NCI-H187 treated with DMSO at 0.1 percent for 48 hours (cell line): ENCODE measurements at places on chromosomes 2 and 18.

DNA sequence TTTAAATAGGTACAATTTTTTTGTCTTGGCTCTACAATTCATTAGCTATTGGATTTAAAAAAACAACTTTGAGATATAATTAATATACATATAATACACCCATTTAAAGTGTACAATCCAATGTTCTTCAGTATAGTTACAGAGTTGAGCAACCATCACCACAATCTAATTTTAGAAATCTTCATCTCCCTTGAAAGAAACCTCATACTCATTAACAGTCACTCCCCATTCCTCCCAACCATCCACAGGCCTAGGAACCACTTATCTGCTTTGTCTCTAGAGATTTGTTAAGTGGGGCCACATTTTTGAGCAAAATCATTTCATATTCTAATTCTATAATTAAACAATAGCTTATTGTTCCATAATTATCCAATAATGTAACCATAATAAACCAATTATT, 32.6 kb downstream of the MRPL33 start:
- DNase-seq = no peak

DNA sequence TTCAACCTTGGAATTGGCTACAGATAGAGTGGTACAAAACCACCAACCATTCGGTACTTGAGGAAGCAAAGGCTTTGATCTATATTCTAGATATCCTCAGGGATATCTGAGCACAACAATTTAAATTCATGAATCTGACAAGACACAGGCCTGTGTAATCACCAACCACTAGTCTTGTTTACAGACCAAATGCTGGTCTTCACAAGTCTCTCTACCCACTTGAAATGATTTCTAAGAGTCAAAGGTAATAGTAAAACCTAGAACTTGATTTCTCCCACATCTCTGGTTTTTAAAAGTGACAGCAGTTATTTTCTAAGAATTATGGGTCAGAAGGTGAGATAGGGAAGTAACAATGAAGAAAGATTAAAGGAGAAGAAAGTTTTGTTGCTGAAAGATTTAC, 613.7 kb upstream of the ACVR2A start:
- no peak for DNase-seq

GRCh38 chr18:78554944-78555608, 424.5 kb upstream of the SALL3 start:
- no peak for DNase-seq

DNA sequence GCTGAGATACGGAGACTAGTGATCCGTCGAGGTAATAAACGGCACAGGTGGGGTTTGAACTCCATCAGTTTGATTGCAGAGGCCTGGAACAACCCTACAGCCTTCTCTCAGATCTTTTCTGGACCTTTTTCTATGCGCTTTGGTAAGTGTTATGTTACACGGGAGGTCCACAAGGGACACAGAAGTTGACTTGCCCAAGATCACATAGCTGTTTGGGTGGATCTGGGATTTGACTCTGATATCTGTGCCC, 1.1 kb upstream of the DNPEP start:
- DNase-seq = no peak

- no peak for DNase-seq
These were observed 45.2 kb upstream of the MAPRE3 start for GRCh38 chr2:26925100-26925791.

GRCh38 chr2:85596026-85596333, 435 bp downstream of the RNF181 start:
- no peak for DNase-seq

DNA sequence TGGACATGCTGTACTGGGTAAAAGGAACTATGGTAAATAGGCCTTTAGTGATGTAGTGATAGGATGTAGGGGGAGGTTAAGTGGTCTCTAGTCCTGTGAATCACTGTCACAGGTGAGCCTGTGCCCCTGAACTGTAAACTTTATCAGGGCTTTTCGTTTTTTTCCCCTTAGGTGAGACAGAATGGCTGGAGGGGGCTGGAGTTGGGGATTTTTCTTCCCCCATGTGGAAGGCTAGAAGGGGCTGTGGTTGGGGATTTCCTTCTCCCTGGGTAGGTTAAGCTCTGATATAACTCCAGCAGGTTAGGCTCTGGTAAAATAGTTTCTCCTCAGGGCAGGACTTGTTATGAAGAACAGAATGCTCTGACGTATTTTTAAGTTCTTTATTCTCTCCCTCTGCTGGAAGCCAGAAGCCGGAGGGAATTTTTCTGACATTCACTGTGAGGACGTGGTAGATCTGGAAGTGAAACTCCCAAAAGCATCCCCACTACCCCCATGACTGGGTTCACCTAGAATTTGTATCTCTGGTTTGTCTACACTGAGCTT, 28.5 kb downstream of the PIKFYVE start:
- no peak for DNase-seq

DNA sequence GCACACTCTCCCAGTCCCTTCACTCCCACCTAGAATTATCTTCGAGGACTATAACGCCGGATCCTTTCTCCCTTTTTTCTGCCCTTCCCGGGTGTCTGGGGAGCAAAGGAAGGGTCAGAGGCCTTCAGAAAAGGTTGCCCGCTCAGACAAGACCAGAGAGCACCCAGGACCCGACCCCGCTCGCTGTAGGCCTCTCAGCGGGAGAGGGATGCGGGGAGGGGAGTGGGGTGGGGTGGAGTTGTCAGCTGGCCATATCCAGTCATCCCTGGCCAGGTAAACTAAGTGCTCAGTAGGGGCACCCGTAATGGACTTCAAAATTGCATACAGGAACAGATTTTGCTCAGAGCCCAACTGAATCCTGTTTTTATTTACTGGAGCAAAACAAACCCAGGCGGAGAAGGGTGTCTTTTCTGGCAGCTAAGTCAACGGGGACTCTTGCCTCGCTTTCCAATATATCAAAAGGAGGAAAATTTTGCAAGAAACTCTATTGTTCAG, 65.0 kb downstream of the NOL4 start:
- DNase-seq = no peak

DNA sequence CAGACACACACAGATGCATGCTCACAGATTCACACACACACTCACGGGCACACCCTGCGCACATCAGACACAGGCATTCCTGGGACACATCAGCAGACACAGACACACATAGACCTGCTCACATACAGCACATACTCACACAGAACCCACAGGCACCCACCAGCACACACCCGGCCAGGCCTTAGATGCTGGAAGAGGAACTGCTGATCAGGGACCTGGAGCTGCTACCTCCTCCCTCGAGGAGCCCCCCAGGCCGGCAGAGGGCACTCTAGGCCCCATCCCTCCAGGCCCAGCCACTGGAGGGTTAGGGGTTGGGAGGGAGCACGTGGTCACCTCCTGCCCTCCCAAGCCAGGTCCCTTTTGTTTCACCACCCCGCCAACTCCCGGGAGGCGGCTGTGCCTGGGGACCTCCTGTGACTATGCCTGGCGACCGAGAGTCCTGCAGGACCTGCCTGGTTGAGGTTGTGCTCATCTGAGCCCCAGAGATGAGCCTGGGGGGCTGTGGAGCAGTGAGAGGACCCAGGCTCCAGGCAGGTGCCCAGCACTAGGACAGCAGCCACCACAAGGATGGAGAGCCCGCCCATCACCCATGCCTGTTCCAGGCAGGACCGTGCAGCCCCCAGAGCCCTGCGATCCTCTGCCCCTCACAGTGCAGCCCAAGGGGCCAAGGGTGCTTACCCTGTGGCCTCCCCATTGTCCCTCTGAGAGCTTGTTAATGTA, 21.0 kb upstream of the PTMA start:
- DNase-seq = no peak

GRCh38 chr2:170942615-170943014, 13.6 kb downstream of the GORASP2 start:
- DNase-seq = no peak

DNA sequence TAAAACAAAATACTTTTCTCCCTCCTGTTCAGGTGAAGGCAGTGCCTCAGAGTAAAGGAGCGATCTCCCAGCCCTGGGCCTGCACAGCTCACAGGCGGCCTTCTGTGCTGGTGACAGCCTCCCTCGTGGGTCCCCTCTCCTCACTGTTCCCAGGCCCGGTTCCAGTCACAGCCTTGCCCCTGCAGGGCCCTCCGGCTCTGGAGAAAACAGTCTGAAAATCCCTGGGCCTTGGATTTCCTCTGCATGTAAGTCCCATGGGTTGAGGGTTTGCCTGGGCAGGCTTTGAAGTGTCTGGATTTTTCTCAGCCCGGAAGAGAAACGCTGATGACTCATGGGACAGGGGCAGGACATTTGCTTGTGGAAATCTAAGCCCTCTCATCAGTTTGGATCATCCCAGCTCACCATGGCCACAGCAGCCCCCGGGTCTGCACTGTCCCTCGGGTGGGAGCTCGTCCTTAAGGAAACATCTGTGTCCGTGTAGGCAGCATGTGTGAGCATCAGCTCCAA, 186.1 kb upstream of the RAB12 start:
- DNase-seq = no peak

- no peak for DNase-seq
These were observed 22.3 kb upstream of the ATP5MC3 start for GRCh38 chr2:175203621-175204496.

GRCh38 chr18:59606193-59607077, 90.8 kb downstream of the CCBE1 start:
- DNase-seq = no peak

- DNase-seq = no peak
These were observed 71.8 kb downstream of the SH3RF3 start for GRCh38 chr2:109200616-109201464.

DNA sequence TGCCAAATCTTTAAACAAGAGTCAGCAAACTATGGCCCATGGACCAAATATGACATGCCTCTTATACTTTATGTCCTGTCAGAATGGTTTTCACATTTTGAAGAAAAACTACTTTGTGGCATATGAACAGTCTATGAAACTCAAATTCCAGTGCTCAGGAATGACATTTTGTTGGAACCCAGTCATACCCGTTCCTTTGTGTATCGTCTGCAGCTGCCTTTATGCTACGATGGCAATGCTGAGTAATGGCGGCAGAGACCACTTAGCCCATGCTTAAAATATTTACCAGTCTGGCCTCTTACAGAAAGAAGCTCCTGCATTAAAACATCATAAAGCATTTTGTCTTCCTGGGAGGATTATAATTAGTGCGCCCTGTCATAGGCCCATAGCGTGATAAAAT, 140.5 kb upstream of the FHL2 start:
- DNase-seq = no peak

DNA sequence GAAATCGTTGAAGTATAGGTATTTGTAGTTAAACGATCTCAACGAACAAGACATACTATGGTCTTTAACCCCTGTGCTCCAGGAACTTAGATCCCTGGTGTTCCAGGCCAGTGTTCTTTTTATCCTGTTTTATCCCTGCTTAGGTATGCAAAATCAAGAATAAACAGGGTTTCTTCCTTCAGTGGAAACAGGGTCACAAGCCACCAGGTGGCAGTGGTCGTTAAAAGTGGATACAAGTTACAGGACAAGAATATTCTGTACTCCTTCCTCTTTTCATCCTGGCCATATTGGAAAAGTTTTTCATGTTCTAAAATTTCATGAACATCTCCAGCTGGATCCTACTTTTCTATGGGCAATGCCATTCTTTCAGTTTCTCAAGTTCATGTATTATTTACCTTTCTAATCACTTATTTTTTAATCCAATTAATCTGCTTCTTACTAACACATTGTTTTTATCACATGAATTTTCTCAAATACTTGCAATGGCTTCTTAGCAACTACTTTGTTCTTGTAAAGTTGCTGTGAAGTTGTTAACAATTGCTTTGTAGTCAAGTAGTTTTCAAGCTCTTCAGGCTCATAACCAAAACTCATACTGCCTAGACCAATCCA, 16.4 kb upstream of the HNMT start:
- DNase-seq = no peak

DNA sequence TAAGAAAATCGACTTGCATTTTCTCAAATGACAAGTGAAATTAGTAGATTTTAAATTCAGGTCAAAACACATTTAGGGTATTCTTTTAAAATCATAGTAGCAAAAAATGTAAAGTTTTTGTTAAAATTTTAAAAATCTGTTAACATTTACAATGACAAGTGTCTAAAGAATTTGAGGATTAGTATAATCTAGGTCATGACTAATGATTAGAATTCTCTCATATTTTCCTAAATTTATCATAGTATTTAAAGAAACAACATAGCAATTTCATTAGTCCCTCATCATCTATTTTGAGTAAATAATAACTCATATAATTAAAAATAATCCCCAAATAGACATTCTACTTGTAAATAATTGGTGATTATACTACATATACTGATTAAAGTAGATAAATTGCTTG, 23.6 kb downstream of the THUMPD2 start:
- no peak for DNase-seq

- no peak for DNase-seq
These were observed 1185.2 kb upstream of the CELF4 start for GRCh38 chr18:38750751-38751150.

DNA sequence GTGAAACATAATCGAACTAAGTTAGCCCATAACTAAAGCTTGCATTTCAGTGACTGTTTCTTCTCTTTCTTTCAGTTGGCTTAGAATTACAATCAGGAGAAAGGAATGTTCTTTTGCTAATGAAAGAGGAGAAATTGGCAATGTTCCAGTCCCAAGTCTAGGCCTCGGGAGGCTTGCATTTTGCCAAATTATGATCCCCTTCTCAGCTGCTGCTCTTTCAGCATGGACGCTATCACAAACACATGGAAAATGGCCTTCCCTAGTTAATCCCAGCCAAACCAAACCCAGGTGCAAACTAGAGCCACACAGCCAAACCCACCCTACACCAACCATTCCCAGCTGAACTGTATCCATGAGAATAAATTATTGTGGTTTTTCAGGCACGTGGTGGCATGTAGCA, 605.2 kb upstream of the LRRTM4 start:
- DNase-seq = no peak

- no peak for DNase-seq
These were observed 359.3 kb upstream of the VWC2L start for GRCh38 chr2:214051585-214051984.

- DNase-seq = no peak
These were observed 105.7 kb downstream of the KYNU start for GRCh38 chr2:142983174-142983573.

DNA sequence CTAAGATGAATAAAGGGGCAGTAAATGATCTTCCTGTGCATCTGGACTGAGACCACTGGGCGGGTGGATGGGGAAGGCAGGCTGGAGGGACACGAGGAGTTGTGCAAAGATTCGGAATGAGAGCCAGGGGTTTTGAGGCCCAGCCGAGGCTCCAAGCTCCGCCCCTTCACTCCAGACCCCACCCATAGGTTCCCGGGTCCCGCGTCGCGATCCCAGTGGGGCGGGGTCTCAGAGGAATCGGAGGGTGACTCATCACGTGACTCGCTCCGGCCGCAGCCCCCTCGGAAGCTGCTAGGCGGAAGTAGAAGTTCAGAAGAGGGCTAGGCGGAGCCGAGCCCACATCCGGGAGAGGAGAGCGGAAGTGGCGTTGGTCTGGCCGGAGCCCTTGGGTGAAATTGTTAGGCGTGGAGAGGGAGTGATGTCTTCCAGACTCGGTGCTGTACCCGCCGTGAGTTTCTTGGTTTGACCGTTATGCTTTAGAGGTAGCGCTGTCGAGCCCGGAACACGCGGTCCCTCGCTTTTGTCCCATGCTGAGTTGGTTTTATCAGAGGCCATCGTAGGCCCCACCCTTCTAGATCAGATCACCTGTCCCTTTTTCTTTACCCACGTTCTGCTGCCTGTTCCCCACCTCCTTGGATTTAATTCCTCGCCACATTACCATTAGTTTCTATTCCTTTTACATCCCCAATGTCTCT, at the start of gene ZNF512:
TSS of gene ZNF512 (plus strand) at position 348 of the 695 bp plus-strand sequence. CDS start at position 419, 71 bp downstream.
- DNase-seq = peak; percentile 95

GRCh38 chr2:191245869-191246531, 796 bp downstream of the MYO1B start:
- DNase-seq = no peak

GRCh38 chr2:203951366-203951902, 14.9 kb downstream of the ICOS start:
- DNase-seq = no peak
